NCI-H2107 (cell line): ENCODE measurements at places on chromosomes 13 and 19.

GRCh38 chr19:7879111-7879807 lies 5.1 kb upstream of the PRR36 start:
- DNase-seq: no peak

DNA sequence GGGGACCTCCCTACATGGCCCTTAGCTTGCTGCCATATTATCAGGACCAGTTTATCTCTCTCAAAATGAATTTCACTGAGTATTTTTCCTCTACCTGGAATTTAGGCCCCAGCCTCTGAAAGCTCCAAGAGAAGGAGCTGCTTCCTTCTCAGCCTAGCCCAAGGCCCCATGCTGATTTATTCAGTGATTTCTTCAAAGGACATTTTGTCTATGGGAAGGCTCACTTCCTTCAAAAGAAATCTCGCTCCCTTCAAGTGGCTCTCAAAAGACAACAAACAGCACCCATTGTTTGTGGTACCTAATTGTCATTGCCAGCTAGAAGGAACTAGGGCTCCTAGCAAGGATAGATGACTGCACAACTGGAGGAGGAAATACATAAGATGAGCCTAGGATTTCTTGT lies 172.4 kb downstream of the SLC7A1 start:
- no peak for DNase-seq

- peak; percentile 20 for DNase-seq
Measured at GRCh38 chr13:21625366-21625765, 21.4 kb upstream of the MICU2 start.

DNA sequence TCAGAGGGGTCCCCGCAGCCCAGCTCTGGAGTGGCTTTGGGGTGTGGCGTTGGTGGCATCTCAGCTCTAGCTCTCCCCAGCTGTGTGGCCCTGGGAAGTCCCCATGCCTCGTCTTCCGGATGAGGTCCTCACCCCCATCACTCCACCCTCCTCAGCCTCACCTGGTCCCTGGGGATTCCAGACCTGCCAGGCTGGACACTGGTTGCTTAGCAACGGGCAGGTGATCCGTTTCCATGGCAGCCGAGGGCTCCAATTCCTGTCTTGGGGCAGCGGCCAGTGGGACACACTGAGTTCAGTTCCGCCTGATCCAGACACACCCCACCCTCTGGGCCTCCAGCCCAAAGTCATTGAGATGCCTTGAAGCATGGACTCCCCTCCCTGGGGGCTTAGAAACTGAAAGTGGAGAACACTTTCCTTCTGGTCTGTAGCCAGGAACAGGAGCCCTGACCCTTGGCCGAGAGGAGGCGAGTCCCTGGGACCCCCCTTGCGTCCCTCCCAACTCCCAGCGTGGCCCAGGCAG lies 7.7 kb upstream of the MISP start:
- no peak for DNase-seq

DNA sequence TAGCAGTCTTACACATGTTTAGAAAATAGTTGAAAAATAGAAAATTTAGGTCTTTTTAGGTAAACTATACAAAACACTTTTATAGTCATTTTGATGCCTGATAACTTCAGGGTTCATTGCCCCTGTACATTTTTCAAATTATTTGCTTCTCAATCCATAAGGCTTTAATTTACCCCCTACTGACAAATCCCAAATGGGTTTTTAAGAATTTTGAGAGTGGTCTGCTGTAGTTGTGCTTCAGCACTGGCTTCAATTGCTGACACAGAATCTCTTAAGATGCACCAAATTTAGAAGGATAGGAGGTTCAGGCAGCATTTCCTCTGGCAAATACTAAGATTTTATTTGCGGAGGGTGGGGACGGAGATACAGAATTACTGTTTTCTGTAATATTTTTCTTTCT lies 89.4 kb downstream of the PCCA start:
- DNase-seq: no peak

DNA sequence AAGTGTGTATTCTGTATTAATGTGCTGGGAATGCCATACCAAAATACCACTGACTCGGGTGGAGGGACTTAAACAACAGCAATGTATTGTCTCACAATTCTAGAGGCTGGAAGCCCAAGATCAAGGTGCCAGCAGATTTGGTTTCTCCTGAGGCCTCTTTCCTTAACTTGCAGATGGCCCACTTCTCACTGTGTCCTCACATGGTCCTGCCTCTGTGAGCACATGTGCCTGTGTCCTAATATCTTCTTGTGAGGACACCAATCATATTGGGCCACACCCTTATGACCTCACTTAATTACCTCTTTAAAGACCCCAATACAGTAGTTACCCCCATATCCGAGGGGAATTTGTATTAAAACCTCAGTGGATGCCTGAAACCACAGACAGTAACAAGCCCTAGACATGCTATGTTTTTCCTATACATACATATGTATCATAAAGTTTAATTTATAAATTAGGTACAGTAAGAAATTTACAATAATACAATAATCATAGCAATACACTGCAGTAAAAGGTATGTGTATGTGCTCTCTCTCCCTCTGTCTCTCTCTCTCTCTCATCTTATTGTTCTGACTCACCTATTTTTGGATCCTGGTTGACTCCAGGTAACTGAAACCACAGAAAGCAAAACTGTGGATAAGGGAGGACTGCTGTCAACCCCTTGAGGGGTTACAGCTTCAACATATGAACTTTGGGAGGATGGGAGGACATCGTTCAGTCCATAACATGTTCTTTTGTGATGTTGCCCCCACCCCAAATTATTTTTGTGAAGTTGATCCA lies 174.3 kb downstream of the IRS2 start:
- DNase-seq: no peak

DNA sequence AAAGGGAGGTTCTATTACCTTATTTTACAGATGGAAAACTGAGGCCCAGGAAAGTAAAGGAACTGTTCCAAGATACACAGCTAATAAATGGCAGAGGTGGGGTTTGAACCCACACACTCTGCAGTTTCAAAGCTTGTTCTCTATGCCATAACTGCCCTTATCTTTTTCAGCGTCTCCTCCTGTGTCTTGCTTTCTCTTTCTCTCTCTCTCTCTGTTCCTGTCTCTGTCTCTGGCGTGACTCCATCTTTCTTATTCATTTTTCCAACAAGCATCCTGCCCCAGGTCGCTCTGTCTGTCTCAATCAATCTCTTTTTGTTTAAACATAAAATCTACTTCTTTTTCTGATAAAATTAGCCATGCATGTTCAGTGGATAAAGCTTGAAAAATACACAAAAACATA lies 3.2 kb upstream of the IFNL4 start:
- DNase-seq: no peak

GRCh38 chr13:102395174-102395573 lies 6.7 kb downstream of the FGF14 start:
- DNase-seq: no peak

GRCh38 chr13:49271264-49271663 lies 23.5 kb downstream of the CDADC1 start:
- DNase-seq: no peak

DNA sequence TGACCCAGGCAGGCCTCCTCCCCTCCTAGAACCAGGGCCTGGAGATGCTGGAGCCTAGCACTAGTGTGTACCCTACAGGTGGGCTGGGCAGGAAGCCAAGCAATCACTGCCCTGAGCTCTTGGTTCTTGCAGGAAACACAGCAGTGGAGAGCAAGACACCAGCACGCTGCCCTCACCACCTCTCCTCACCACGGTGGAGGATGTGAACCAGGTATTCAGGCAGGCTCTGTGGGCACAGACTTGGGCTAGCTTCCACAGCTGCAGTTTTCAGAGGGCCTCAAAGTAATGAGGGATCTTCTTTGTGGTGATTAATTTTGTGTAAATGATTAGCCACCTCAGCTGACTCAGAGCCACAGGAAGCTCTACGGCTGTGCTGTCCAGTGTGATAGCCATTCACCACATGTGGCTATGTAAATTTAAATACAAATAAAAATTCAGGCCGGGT lies 13.6 kb upstream of the GPI start:
- DNase-seq: no peak

DNA sequence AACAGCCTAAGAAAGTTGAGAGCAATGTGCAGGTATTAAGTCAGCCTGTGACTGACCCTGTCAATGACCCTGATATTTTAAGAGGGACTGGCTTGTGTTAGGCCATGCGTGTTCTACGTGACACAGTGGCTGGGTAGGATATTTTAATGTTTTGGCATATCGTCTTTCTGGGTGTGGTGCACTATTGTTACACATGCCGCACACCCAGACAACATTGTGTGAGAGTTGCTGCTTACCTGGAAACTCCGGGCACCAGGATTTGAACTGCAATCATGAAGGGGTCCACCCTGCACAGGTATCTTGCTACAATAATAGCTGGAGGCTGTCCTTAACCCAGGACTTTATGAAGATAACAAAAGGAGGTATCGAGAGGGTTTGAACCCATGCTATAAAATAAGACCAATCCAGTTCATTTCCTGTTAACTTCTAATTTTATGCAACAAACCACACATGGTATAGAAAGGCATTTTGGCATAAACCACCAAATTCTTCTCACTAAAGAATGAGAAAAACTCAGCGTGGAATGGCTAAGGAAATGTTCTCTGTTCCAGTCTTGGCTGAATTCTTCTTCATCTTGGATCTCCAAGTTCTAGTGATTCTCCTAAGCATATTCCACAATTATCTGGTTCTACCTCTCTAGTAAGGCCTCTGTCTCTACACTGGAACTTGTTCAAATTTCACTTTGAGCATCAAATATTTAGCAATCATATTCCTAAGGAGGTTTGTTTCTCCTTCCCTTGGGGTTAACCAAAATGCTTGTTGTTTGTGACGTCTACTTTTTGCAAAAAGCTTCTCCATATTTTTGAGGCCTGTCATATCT lies 38.7 kb upstream of the POMP start:
- DNase-seq: no peak

DNA sequence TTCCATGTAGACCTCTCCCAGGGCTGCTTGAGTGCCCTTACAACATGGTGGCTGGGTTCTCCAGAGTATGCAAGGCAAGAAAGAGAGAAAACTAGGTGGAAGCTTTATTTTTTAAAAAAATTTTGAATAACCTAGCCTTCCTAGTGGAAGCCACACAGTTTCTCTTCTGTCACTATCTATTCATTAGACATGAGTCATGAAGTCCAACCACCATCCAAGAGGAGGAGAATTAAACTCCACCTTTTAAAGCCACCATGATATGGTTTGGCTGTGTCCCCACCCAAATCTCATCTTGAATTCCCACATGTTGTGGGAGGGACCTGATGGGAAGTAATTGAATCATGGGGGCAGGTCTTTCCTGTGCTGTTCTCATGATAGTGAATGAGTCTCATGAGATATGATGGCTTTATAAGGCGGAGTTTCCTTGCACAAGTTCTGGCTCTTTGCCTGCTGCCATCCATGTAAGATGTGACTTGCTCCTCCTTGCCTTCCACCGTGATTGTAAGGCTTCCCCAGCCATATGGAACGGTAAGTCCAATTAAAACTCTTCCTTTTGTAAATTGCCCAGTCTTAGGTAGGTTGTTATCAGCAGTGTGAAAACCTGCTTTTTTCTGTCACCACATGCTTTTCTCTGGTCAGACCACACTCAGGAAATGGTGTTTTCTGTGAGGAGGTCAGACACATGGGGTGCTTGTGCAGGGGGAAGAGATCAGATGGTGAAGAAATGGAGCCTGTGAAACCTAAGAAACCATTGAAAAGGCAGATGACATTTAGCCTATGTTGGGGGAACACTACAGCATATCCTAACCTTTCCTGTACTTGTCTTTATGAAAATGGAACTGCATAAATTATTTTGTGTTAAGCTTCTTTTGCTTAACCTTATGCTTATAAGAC lies 57.7 kb downstream of the ANKRD10 start:
- no peak for DNase-seq

GRCh38 chr13:73521985-73522524 lies 463.2 kb downstream of the KLF5 start:
- DNase-seq: no peak

- DNase-seq: no peak
Measured at GRCh38 chr19:58557221-58558065, 968 bp downstream of the UBE2M start.

DNA sequence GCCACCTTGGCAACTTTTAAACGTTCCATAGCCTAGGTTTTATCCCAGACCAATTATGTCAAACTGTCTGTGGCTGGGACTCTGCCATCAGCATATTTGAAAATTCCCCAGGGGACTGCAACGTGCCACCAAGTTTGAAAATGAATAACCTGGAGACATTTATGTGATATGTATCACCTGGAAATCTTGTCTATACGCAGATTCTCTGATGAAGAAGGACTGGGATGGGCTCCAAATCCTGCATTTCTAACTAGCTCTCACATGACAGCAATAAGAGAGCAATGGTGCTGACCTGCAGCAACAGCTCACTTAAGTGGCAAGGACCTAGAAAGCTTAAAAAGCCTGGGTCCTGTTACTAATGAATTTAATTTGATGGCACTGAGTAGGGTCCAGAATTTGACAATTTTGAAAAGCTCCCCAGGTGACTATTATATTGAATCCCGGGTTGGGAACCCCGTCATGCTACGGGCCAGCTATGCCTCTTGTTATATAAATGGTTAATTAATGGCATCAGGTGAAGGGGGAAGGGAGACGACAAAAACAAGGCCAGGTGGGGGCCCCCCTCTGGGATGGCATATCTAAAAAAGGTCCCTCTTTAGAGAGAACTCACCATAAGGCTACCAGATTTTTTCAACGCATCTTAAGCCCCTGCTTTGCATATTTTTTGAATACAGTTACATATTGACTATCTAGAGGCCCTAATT lies 213.7 kb downstream of the ZIC5 start:
- DNase-seq: no peak

DNA sequence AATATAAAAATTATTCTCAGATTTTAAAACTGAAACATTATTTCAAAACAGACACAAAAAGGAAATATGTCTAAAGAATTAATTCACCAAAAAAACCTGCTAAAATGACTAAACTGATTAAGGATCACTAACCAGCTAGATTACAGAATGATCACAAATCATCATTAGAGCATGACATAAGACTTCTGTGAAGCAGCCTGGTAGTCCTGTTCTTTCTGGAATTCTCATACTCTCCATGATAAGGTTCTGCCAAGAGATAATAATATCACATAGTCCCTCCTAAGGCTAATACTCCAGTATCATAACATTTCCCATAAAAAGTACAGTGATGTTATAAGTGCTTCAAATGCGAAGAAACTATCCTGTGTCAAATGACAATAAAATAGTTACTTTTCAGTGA lies 1814.9 kb downstream of the SLITRK5 start:
- DNase-seq: no peak

GRCh38 chr19:4393947-4394590 lies 6.3 kb downstream of the SH3GL1 start:
- DNase-seq: no peak

- no peak for DNase-seq
Measured at GRCh38 chr19:58544591-58545285, 874 bp downstream of the TRIM28 start.

- no peak for DNase-seq
Measured at GRCh38 chr13:33052506-33053280, 36.5 kb downstream of the KL start.

DNA sequence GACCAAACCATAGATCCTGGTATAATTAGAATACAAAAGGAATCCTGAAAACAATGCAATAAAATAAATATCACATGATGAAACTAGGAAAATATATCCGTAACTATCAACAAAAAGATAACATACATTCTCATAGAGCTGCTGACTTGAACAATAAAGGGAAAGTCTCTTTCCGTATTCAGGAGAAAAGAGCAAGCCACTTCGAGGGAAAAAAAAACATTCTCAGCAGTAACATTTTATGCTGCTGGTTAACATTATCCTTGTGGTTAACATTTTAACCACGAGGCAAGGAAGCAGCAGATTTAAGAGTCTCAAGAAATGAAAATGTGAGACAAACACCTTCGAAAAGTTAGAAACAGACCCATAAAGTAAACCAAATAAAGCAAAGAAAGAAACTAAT lies 25.8 kb downstream of the NALCN start:
- DNase-seq: no peak
